DMS53 (cell line): ENCODE measurements at places on chromosomes 12 and 14.

- DNase-seq, result peak; percentile 63
Observed at GRCh38 chr14:61527325-61528100, 167.8 kb upstream of the HIF1A start.

DNA sequence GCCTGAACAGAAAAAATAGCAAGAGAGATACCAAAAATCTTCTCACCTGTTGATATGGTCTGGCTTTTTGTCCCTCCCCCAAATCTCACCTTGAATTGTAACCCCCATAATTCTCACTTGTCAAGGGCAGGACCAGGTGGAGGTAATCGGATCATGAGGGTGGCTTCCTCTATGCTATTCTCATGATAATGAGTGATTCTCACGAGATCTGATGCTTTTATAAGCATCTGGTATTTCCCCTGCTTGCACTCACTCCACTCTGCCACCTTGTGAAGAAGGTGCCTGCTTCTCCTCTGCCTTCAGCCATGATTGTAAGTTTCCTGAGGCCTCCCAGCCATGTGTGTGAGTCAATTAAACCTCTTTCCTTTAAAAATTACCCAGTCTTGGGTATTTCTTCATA is 291.2 kb downstream of the CPNE8 start:
- no peak for DNase-seq

- no peak for DNase-seq
Observed at GRCh38 chr12:104354167-104354867, 50.8 kb downstream of the EID3 start.

DNA sequence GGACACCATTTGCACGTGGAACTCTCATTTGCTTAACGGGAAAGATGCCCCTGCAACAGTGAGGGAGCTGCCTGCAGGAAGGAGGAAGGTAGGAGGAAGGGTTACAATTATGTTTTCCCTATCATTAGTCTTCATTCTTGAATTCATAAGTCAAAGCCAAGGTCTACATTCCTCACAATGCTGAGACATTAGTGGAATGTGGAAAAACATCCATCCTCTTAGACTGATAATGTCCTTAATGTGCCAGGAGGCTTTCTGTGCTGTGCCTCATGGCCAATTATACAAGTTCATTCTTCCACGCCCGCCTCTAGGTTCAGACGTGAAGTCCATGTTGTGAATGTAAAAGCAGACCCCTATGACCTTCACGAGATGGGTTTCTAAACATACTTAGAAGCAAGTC is 1212.4 kb upstream of the TMEM132C start:
- DNase-seq, result no peak

GRCh38 chr12:117742721-117743120 is 226.1 kb downstream of the KSR2 start:
- no peak for DNase-seq

DNA sequence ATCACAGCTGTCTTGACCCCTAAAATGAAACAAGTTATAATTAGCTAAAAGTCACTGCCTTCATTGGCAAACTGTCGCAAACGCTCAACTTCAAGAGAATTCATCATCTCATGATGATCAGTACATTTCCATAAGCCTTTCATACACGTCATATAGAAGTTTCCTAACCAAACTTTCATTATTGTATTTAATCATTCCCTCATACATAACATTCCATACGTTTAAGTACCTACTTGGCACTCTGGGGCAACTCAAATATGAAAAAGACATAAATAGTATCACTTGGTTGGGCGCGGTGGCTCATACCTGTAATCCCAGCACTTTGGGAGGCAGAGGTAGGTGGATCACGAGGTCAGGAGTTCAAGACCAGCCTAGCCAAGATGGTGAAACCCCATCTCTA is 12.4 kb upstream of the PPP2R5E start:
- no peak for DNase-seq

DNA sequence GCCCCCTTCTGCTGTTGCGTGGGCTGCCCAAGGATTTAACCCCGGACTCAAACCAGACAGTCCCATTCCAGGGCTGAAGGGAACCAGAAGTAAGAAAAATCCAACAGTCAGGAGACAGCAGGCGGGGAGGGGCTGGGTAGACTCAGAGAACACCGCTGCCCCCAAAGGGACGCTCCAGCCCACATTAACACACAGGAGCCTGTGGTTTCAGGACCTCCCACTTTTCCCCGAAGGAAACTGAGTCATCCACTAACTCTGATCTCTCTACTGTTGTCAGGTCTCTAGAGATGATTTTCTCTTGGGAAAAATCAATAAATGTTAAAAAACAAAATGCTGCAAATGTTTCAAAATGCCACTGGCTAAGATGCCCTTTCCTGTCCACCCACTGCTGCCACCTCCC is 41.6 kb downstream of the FBXO21 start:
- no peak for DNase-seq

DNA sequence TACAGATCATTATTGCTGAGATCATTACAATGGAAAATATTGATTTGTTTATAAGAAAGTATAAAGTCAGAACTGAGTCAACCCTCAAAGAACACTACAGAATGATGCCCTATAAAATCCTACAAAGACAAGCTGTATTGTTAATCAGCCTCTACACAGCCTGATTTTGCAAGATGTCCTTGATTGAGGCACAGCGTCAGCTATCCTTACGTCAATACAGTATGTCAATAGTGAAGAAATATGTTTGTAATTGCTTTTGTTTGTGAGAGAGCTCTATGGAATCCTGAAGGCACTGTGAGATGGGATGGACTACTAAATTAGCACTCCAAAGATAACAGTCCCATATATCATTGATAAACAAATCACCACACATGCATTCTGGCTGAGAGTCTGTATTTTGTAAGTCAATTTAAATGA is 70.7 kb downstream of the RASSF9 start:
- peak; percentile 81 for DNase-seq

GRCh38 chr14:104339829-104340228 is 201.4 kb downstream of the KIF26A start:
- DNase-seq, result no peak

- peak; percentile 24 for DNase-seq
Observed at GRCh38 chr12:51848326-51848727, at the start of gene FIGNL2. Gene FIGNL2, minus strand, starts transcription at chr12:51848718. Its CDS starts 26,305 bp downstream, at chr12:51822413.

DNA sequence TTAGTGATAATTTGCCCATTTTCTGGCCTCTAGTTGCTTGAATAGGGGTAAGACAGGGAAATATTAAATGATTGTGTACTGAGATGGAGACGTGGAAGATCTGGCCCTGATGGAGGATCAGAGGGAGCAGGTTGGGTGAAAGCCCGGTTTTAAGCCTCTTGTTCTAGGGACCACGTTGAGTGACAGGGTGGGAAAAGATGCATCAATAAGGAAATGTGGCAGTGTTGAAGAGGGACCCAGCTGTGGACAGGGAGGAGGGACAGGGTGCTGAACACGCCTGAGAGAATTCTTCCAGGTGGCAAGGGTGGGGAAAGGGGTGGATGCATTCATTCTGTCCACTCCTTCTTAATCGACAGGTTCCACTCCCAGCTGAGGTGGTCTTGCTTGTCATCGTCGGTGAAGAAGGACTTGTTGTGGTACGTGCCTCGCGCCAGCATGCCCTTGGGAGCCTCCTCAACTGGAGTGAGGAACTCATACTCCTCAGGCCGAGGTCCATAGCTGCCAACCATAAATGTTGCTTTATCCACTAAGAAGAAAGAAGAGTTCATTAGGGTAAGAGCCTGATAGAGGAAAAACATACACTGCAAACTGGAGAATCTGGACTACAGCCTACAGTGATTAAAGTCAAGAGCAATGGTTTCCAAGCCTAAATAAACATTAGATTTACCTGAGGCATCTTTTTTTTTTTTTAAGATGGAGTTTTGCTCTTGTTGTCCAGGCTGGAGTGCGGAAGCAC is 4.0 kb upstream of the ERP27 start:
- no peak for DNase-seq

DNA sequence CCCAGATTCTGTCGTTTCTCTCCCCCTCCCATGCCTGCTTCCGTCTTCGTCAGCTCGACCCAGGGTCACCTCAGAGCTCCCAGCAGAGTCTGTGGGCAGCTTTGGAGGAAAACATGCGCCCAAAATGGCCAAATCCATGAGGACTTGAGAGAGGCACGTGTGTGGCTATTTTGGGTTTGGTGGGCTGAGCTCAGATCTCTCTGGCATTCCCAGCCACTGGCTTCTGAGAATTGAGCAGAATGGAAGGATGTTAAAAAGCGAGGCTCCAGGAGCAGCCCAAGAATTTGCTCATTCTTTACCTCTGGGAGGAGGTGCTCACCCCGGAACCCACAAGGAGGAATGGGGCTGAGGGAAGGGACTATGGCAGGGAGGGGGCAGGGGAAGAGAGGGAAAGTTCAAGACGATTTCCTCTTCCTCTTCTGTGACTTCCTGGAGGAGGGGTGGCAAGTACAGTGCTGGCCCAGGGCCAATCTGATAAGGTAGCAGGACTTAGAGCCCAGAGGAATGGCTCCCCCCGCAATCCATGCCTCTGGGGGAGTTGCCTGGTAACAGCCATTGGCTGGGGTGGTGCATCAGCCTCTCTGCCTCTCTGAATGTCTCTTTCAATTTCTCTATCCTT is 20.1 kb downstream of the TSPAN9 start:
- DNase-seq, result no peak

DNA sequence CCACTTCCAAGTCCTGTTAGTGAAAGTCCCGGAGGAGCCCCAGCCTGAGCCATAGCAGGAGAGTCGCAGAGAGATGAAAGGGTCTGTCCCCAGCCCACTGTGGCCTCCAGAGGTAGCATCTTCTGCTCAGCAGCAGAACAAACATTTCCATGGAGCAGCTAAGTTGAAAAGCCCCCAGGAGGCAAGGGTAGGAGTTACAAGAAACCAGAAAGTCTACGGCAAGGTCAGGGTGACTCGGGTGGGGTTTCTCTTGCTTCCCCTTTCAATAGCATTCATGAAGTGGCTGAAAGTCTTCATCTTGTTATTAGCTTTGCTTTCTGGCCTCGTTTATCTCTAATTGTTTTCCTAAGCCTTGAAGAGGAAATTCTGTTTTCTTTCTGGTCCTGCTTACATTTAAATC is 151.2 kb upstream of the DIO3 start:
- no peak for DNase-seq

- no peak for DNase-seq
Observed at GRCh38 chr12:34597548-34598351, 575.5 kb downstream of the ALG10 start.

GRCh38 chr12:89704457-89704856 is 4.2 kb downstream of the ATP2B1 start:
- no peak for DNase-seq

- DNase-seq, result peak; percentile 92
Observed at GRCh38 chr12:55720894-55721444, 776 bp downstream of the RDH5 start.

DNA sequence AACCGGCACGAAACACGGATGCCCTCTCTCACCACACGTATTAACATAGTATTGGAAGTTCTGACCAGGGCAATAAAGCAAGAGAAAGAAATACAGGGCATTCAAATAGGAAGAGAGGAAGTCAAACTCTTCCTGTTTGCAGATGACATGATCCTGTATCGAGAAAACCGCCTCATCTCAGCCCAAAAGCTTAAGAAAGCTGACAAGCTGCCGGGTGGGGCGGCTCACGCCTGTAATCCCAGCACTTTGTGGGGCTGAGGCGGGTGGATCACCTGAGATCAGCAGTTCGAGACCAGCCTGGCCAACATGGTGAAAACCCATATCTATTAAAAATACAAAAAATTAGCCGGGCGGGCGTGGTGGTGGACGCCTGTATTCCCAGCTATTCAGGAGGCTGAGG is 17.7 kb downstream of the OR6S1 start:
- DNase-seq, result no peak

GRCh38 chr12:3149515-3150307 is 72.5 kb downstream of the TSPAN9 start:
- DNase-seq, result no peak

DNA sequence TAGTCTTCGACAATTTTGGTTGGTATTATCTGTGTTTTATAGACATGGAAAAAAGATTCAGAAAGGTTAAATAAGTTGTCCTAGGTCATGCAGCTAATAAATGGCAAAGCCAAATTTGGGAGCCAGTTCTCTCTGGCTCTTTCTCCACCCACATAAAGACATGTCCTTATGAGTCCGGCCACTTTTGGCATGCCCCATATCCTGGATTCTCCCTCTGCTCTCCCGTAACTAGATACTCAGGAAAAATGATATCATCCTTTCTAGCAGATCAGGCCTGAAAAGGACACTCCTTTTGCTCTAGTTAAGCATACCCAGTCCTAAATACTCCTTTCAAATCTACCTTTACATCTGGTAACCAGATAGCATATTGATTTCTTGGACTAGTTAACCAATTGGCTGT is 64.4 kb downstream of the TTLL5 start:
- no peak for DNase-seq

GRCh38 chr12:13124656-13125505 is 21.4 kb upstream of the GSG1 start:
- no peak for DNase-seq
